ENCODE measurements at places on chromosomes 7 and 10.

GRCh38 chr7:158431055-158431940 lies 156.3 kb downstream of the PTPRN2 start:
- DNase-seq = no peak

- DNase-seq = no peak
These were observed 70.6 kb upstream of the ZMIZ2 start for GRCh38 chr7:44678101-44678470.

GRCh38 chr7:136993377-136993776 lies 124.9 kb downstream of the CHRM2 start:
- no peak for DNase-seq

DNA sequence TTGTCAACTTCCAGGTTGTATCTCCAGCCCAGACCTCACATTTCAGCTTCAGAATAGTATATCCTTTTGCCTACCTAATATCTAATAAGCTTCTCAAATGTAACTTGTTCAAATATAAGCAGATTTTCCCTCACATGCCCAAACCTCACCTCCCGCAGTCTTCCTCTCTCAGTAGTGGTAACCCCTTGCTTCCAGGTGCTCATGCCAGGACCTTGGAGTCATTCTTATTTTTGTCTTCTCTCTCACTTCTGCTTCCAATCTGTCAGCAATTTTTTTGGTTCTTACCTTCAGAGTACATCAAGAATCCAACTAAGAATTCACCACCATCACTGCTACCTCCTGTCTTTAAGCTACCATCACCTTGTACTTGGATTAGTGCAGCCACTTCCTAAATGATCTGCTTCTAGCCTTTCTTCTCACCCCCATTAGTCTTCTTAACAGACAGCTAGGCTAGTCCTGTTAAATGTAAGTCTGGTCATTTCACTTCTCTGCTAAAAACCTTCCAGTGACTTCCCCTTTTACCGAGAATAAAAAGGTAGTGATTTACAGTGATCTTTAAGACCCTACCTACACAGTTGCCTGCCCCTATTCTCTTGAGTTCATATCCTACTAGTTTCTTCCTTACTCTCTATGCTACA lies 14.0 kb downstream of the ANKIB1 start:
- peak; percentile 21 for DNase-seq

DNA sequence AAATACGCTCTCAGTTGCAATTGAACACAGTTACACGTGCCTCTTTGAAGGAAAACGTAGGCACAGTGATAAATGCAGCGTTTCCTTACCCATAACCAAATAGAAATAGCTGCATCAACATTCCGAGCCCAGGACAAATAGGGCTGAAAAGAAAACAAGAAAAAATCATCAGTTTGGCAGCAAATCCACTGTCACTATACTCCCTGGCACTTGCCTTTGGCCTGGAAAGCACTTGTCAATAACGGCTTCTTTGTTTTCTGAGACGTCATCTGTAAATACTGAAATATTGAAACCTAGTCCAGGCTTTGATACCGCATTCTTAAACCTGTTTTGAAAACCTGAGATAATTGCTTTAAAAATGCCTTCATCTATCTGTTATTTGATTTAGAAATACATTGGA lies 167.2 kb upstream of the AKR1E2 start:
- DNase-seq = no peak

- DNase-seq = peak; percentile 44
These were observed 165.3 kb downstream of the CELF2 start for GRCh38 chr10:11183015-11183414.

GRCh38 chr10:7529638-7530037 lies 118.8 kb upstream of the SFMBT2 start:
- DNase-seq = no peak

DNA sequence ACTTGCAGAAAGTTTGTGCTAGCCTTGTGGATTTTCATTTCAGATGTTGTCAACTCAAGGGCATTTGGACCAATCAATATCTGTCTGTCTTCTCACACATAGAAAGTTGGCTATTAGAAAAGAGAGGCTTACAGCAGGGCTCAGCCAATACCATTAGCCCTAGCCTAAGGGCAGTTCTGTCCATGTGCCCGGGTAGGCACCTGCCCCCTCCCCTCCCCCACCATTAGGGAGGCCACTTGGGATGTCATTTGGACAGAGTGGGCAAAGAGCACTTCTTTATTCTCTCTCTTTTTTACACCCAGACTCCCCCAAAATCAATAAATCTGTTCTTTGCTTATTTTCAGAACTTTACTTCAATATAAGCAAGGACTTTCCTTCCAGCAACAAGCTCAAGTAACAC lies 188.5 kb upstream of the MKI67 start:
- no peak for DNase-seq

DNA sequence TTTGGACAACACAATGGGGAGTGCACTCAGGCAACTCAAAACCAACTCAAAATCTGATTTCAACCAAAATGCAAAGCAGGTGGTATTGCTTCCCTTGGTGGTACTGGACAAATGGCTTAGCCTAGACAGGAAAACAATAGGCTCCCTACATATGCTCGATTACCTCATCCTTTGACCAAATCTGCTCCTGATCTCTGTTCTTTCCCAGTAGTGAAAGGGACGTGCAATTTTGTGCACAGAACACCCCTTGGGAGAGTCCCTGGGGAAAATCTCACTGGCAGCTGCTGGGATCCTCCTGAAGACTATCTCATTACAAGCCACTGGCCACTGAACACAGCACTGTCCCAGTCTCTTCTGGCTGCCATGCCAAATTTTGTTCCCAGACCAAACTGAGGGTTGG lies 149.2 kb upstream of the VSTM2A start:
- DNase-seq = no peak

GRCh38 chr10:73840056-73840402 lies 28.6 kb upstream of the NDST2 start:
- no peak for DNase-seq

GRCh38 chr7:44374007-44374763 lies 48.8 kb upstream of the CAMK2B start:
- DNase-seq = no peak

- DNase-seq = no peak
These were observed 27.3 kb downstream of the TBATA start for GRCh38 chr10:70757856-70758255.

DNA sequence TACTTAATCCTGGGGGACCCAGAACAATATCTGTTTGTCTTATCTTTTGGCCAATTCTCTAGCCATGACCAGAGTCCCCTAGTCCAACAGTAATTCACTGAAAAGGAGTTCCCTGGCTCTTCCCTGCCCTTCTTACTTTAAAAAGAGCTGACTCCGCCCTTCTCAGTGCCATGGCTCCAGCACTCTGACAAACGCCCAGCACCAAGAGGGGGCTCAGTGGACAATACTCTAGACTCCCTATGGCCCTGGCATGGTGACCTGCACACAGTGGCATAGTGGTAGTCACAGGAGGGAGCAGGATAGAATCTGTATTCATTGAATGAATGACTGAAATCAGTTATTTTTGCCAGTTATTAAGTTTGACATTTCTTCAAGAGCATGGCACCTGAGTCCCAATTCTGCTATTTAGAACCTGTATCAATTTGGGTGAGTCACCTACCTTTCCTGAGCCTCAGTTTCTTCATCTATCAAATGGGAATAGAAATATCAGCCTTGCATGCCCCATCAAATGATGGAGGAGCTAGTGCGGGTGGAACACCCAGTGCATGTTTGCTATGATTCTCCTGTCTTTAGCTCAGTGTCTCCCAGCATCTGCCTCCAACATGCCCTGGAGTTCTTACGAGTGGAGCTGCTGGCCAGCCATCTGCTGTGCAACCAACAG lies 69.4 kb downstream of the CLEC2L start:
- no peak for DNase-seq

DNA sequence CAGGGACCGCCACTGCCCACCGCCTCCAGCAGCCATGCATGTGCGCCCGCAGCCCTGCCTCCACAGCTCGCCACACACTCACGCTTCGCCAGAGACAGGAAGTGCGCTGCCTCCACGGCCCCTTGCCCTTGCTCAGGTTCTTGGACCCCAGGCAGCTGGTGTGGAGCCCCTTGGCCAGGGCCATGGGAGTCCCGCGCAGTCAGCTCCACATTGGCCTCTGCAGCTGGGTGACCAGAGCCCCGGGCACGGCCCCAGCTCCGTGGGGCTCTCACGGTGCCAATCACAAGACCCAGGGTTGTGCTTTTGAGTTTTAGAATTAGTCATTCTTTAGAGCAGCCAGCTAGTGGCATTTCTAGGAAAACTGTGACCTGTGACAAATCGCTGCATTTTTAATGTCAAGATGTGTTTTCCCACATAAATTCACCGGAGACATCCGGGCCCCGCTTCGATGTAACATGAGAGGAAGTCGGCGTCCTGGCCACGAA lies 4.3 kb upstream of the UTF1 start:
- no peak for DNase-seq

- no peak for DNase-seq
These were observed 26.4 kb downstream of the BEND7 start for GRCh38 chr10:13502380-13502779.

- no peak for DNase-seq
These were observed 280.9 kb downstream of the USP6NL start for GRCh38 chr10:11330383-11331045.

GRCh38 chr7:17304926-17305325 lies 6.5 kb downstream of the AHR start:
- DNase-seq = peak; percentile 51

DNA sequence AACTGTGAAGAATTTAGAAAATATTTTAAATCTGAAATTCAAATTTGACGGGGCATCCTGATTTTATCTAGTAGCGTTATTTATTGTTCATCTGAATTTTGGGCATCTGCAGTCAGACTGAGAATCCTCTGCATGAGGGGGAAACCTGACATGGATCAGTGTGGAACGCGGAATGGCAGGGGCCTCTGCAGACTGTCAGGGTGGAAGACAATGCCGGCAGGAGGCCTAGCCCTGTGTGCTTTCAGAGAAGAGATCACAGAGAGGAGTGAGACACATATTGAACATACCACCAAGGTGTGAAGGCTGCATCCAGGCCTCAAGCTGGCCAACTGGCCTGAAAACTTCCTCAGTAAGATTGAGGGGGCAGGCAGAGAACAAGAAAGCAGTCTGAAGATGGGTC lies 921.1 kb upstream of the GHITM start:
- DNase-seq = no peak

DNA sequence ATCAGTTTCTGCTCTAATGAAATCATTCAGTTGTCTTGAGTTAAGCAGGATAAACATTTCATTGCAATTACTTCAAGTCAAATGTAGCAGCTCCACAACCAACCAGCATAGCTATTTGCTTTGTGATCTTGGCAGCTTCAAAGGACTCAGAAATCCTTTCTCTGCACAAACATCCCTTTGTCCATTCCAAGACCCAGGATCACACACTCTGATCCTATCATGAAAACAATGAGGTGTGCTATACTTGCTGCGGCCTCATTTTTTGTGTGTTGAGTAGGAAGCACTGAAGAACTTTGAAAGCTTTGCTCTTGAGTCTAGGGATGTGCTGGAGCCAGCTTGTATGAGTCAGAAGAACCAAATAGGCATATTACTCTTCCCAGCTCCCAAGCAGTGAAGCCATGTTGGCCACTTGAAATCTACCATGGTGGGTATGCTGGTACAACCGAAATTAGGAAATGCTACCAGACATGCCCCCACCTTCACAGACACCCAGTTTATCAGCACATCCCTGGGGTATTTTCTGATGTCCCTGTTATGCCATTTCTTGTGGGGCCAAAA lies 199.4 kb upstream of the PRSS58 start:
- no peak for DNase-seq

GRCh38 chr10:125133696-125134482 lies 26.5 kb downstream of the CTBP2 start:
- no peak for DNase-seq

DNA sequence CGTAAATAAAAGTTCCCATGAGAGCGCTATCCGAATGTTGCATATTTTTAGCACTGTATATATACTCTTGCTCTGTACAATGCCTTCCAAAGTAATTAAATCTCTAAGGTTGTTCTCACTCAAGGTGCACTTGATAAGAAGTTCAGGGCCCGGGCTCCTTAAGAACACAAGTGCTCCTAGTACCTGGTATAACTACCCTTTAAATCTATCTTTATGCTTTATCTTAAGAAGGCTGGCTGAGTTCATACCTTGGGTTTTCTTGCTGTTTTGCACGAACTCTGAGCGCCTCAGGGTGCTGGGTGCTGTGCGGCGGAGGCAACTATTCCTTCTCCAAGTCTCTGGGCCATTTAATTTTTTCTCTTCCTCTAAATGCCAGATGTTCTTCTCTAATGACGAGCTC lies 80.4 kb downstream of the DNMBP start:
- DNase-seq = no peak

- DNase-seq = peak; percentile 63
These were observed 10.4 kb upstream of the ZNF485 start for GRCh38 chr10:43595739-43596298.

GRCh38 chr7:144384555-144385245 lies 18.8 kb downstream of the NOBOX start:
- no peak for DNase-seq

GRCh38 chr10:121596689-121597503 lies 1.3 kb downstream of the FGFR2 start:
- no peak for DNase-seq

DNA sequence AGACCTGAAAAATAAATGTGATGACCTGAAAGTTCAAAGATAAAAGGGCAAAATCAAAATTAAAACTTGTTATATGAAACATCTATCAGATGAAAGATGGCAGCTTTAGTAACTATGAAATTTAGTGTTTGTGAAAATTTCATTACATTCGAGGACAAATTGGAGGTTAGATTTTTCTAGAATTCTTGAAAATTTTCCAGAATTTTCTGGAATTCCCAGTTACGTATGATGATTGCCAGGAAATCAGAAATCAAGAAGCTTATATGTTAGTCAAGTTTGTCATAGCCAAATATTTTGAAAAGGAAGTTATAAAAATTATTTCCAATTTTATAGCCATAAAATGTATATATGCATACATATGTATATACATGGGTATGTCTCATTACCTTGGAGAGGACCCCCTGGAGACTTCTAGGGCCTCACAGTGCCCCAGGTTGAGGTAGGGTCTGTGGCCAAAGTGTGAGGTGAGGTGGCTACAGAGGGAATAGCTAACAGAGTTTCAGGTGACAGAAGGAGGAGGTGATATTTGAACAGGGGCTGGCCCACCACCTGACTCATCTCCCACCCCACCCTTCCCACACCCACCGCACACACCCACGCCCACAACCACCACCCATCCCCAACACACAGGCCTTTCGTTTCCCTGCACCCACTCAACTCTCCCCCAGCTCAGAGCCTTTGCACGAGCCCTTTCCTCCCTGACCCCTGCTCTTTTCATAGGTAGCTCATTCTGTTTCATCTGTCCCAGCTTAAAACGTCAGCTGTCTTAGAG lies 21.5 kb downstream of the C10orf105 start:
- DNase-seq = no peak

DNA sequence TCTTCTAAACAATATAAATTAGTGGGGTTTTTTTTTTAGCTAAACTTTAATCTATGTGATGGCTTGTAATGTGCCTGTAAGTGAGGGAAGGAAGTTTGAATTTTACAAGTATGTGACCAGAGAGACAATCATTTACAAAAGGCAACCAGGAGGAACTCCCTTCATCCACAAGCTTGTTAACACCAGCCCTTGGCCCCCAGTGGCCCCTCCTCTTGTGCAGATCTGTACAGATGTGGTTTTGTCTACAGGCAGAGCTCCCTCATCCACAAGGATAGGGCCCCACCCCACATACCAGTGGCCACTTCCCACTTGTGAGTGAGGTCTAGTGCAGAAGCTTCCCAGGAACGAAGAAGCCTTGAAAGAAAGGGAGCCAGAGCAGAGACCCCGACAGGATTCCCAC lies 234.1 kb upstream of the KMT2E start:
- no peak for DNase-seq

Data from KBM-7 (cell line).